ENCODE measurements at places on chromosomes 11 and 22.

- DNase-seq = peak; percentile 92
Measured at GRCh38 chr11:11973361-11973800, 35.0 kb downstream of the DKK3 start.

GRCh38 chr22:45903355-45904135 lies 73.4 kb downstream of the WNT7B start:
- no peak for DNase-seq

DNA sequence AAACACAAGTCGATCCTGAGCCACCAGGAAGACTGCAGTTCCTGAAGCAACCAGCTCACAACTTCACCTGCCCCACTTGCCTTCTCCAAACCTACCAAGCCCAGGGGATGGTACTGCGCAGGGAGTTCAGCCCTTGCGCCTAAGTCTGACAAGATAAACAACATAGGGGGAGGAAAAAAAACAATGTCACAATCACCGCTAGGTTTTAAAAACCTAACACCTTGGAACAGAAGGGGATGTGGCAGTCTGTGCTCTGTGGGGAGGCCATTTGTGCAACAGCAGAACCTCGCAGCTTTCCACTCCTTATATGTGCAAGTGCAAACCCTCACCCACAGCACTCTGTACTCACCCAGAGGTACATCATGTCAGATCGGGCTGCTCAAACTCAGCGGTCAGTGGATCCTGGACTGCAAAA lies 134.2 kb downstream of the RBFOX2 start:
- DNase-seq = peak; percentile 79

GRCh38 chr11:115767883-115768282 lies 263.7 kb upstream of the CADM1 start:
- DNase-seq = no peak

DNA sequence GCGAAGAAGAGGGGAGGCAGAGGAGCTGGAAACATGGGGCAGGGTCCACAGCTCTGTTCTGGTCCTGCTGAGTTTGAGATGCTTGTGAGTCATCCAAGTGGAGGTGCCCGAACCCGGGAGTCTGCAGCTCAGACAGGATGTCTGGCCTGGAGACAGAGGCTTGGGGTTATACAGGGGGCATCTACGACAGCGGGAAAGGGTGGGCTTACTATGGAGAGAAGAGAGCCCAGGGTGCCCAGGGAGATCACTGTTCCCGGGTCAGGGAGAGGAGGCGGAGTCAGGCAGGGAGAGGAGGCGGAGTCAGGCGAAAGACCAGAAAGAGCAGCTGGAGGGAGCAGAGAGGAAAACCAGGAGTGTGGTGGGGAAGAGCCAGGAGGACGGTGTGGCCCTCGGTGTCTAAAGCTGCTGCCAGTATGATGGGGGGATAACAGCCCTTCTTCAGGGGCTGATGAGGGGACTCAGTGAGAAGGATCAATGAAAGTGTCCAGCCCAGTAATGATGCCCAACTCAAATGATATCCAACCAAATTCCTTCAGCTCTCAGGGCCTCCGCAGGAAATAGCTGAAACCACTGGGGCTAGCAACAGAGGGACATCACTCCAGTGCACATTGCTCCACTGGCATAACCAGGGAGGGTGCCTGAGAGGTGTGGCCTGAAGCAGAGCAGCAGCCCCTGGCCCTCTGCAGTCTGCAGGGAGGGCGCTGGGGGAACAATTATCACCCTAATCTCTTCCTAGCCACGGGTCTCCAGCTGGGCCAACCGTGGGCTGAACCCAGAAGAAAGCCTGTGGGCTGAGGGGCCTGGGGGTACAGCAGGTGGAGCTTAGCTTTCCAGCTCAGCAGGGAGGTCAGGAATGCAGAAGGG lies 2.6 kb upstream of the LTBP3 start:
- DNase-seq = no peak

DNA sequence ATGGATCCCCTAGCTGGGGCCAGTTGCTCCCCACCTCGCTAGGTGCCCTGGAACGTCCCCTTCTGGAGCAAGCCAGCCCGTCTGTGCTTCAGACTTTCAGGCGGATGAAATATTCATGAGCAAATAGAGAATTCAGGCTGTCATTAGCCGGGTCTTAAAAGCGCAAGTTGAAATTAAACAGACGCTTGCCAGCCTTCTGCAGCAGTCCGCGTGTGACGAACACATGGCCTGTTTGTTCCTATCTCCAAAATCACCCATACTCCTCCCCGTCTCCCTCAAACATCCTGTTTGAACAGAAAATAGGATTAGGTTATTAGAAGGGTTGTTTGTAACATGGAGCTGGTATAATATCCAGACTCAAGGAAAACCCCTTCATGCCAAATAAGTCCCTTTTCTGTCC lies 38.7 kb downstream of the MYO18B start:
- no peak for DNase-seq

DNA sequence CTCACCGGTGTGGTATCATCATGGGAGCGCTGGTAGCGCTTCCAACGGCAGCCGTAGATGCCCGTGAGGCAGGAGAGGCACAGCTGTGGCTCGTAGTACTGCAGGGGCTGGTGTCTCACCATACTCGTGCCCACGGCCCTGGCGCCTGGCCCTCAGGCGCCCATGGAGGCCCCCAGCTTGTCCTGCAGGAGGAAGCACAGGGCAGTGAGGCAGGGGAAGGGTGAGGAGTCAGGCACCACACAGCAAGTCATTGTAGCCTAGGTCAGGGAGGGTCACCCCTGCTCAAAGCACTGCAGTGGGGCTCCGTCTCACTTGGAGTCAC lies 44.6 kb upstream of the KLHL35 start:
- DNase-seq = no peak

DNA sequence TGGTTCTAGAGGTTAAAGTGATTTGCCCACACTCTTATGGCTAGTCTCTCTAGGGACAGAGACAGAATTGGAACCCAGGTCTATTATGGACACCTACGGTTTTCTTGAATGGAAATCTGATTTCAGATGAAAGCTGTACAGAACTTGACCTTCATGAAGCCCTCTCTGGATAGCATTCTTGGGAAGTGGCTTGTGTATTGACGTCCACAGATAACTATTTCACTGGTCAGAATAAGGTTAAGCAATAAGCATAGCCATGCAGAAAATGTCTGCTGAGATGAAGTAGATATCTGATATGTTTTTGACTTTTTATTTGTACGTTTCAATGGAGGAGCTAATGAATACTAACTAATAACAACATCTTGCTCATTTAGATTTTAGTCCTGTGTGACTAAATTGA lies 1.1 kb downstream of the TLCD5 start:
- DNase-seq = no peak

GRCh38 chr11:18452927-18453326 lies 2.7 kb upstream of the LDHAL6A start:
- DNase-seq = no peak

DNA sequence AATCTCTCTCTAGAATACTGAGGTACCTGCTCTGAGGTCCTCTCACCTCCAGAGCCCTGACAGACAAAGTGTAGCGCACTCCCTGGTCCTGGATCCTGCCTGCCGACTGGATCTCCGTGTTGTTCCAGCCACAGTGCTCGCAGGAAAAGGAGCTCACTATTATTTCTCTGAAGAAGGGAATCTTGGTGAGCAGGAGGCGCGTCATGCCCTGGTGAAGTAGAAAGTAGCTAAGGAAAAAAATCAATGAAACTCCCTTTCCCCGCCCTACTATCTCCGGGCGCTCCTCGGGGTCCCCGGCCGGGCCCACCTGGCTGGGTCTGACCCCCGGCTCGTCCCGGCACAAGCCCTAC lies 412 bp downstream of the ZPR1 start:
- no peak for DNase-seq

GRCh38 chr11:119907122-119907851 lies 178.3 kb upstream of the NECTIN1 start:
- no peak for DNase-seq

DNA sequence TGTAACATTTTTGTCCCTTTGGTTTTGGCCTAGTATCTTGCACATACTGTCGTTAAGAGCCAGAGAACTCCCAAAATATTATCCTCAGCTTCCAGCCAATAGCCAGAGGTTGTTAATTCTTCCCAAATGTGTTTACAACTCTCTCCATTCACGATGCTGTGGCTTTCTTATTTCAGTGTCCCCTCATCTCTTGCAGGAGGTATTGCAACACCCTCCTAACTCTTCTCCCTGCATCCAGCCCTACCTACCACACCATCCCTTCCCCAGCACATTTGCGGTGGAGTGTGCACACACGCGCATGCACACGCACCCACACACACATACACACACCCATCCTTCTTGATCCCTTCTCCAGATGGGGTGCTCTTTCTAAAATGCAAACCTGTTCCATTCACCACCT lies 75.6 kb upstream of the LMO2 start:
- DNase-seq = no peak

- DNase-seq = no peak
Measured at GRCh38 chr11:17388609-17389210, at the start of gene KCNJ11. KCNJ11 (minus strand) TSS chr11:17388659; CDS start chr11:17388091, 568 bp downstream.

DNA sequence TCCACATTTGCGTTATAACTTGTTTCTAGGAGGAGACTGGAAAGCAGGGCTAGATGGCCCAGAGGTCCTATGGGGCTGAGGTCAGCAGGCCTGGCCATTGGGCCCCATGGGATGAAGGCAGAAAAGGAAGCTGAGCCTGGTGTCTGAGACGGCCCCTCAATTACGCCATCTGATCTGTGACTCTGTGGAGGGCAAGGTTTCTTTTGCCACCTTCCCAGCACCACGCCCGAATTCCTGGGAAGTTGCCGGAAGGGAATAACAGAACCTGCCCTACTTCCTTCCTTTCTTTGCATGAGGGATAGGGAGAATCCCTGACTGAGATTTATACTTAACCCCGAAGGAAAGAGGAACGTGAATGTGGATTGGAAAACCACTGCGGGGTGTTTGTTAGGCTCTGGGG lies 118.1 kb downstream of the MPPED1 start:
- no peak for DNase-seq
